EL (cell line): ENCODE measurements at places on chromosomes 1 and 21.
A peak's percentile ranks its signal among the peaks of the same experiment; 100 is the strongest.

- DNase-seq: no peak
These were observed 115.7 kb downstream of the MATN1 start for GRCh38 chr1:30607723-30608122.

DNA sequence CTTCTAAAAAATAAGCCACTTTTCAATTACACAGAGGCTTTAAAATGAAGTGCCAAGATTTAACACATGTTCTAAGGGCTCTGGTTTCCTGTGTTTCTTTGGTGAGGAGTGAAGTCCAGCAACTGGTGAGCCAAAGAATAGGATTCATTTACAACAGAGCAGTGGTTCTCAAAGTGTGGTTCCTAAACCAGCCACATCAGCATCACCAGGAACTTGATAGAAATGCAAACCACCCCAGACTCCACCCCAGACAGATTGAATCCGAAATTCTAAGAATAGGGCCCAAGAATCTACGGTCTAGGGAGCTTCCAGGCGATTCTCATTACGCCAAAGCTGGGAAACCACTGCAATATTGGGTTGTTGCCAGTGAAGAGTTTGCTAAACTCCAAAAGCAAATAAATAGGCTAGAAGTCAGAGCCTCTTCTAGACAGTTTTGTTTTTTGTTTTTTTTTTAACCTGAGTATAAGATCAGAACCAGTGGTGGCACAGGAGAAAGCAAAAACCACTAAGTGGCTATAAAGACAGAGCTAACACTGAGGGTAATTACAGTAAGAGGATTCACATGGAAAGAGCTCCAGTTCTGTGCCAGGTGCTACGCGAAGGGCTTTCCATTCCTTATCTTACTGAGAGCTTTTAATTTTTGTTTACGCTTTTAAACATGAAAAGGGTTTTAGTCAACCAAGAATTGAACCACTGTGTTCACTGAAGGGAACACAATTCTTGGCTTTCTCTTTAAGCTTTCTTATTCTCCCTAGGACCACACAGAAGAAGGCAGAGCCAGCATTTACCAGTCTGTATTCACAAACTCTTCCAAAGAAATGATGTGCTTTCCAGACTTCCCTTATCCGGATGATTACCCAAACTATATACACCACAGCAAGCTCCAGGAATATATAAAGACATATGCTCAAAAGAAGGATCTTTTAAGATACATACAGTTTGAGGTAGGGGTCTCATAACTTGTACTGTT is 42.4 kb upstream of the FMO2 start:
- DNase-seq: no peak

GRCh38 chr1:169044296-169044695 is 62.2 kb upstream of the ATP1B1 start:
- peak; percentile 3 for DNase-seq

DNA sequence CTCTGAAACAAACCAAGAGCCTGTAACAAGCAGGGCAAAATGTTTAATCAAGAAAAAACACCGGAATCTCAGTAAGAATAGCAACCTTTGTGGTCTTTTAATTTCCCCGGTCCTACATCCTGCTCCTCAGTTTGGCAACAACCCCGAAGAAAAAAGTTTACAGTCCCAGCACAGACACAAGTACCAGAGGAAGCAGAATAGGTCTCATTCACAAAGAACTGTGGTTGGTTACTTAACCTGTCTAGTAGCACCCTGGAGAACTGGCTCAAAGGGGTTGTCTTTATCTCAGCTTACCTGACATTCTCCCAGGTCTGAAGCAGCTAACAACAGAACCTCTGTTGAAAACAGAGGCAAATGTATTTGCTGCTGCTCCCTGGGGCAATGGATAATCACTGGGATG is 399.3 kb downstream of the AJAP1 start:
- no peak for DNase-seq

DNA sequence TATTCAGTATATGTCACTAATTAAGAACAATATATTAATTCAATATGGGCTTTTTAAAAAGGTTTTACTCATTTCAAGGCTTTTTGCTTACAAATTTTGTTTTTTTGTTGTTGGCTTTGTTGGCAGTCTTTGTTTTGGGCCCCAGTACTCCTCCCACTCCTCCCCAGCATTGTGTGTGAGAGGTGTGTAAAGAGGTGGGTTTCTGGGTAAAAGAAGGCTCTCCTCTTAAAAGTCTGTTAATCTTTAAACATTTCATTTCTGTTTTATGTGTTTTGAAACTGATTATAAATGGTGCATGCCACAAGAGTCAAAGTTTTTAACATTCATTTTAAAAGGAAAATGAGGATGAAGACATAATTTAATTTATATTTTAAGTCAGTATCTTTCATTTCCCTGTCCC is 79.6 kb downstream of the SASS6 start:
- DNase-seq: no peak

DNA sequence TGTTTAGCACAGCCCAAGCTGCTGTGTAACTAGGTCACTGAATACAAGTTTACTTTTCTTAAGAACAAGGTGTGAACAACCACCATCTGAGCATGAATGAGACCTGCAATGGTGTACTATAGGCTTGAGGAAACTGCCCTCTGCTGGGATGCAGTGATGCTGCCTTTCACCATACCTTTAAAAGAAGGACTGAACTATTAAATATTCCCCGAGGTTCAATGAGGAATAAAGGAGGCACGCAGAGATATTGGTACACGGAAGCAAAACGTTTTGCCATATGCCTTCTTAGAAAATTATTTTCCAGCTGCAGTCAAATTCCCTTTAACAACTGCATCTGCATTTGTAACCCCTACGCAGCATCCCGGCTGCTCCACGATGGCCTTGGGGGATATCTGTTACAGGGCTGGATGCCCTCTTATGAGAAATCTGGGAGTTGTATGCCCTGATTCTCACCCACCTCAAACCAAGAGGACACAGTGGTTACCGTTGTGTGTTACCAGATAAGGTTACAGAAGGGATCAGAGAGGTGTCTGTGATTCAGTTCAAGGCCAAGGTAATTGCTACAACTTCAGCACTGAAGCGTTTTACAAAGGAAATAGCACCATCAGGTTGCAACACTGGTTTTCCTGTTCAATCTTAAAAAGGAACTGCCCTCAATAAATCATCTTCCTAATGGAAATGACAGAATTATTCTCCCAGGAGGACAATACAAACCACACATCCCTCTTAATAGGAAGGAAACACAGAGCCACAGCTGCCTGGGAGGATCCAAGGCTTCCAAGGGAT is 470.5 kb downstream of the LTN1 start:
- DNase-seq: peak; percentile 59

GRCh38 chr1:96764469-96764868 is 42.9 kb downstream of the PTBP2 start:
- DNase-seq: peak; percentile 13

- peak; percentile 26 for DNase-seq
These were observed 195.0 kb upstream of the OLFM3 start for GRCh38 chr1:102191723-102192122.

GRCh38 chr1:61081144-61081685 is 1.1 kb upstream of the NFIA start:
- no peak for DNase-seq

DNA sequence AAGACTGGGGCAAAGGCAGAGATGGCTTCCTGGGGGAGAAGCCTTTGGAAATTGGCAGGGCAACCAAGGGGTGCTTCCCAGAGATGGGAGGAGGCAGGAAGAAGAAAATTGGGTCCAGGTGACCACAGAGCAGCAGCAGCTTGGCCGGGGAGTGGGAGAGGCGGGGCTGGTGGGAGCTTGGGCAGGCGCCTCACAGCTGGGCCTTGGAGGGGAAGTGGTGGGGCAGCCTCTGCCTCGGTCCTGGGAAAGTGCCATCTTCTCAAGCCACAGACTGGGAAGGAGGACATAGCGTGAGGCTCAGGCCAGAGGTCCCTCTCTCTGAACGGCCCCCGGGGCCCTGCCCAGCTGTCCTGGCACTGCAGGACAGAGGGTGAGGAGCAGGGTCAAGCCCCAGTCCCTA is 24.0 kb upstream of the WASF2 start:
- no peak for DNase-seq

DNA sequence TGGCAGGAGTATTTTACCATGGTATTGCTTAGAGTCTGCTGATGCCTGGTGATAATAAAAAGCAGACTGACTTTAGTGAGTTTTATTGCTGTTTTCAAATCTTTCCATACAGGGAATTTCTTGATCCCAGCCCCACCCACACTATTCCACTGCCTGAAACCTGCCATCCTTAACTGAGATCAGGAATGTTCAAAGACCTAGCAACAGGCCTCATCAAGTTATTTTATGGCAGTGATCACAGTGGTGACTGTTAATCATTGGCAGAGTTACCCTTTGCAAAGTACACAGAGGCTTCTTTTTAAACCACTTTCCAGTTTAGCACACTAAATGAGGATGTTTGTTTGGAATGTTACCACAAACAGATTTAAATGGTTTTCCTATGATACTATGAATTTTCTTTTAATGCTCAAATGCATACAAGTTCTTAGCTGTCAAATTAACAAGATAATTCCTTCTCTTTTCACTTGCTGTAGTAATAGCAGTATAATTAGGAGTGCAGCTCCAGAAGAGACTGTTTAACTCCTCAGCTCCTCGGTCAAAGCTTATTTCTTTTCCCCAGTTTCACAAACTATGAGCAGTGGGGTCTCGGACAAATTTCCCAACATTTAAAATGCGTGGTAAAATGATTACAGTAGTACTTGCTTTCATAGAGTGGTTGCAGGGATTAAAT is 69.9 kb upstream of the USP25 start:
- DNase-seq: peak; percentile 10

DNA sequence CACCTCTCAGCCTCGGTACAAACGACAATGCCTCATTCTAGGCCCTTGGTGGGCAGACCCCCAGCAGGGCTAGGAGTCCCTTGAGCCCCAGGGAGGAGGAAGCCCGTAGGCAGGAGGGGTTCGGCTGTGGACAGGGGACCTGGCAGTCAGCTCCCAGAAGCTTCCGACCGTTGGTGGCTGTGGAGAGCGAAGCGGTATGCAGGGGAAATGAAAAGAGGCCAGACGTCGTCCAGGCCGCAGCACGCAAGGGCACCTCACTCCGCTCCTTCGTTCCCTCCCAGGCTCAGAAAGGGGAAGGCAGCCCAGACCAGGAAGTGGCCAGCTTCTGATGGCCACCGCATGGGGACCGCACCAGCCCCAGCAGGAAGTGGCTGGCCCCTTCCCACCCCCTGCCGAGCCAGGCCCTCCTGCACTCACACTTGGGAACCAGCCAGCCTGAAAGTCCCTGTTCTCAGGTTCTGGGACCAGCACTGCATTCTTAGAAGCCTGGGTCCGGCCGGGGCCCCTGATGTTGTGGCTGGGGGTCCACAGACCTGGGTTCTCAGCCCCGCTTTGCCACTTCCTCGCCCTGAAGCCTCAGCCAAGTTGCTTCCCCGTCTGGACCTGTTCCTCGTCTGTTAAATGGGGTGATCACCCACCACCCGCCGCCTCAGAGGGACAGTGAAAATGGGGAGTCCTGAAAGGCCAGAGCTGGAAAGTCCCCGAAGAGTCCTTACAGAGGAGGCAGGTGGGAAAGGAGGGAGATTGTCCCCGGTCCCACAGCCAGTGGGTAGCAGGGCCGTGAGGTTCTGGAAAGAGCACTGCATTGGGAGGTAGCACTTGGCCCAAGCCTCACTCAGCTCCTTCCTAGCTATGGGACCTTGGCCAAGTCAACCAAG is 104.0 kb upstream of the RUNX3 start:
- DNase-seq: no peak

DNA sequence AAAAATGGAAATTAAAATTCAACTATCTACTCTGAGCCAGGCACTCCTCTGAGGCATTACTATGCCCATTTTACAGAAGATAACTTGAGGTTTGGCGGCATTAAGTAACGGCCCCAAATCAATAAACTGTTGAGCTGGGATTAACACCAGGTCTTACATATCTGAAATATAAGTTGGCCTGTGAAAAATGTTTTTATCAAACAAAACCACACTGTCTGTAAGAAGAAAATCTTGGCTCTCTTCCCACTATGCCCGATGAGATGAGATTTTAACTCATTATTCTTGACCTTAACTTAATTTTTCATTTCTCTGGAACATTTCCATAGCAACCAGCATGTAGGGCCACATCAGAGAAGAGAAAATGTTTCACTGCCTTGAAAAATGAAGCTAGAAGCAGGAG is 21.8 kb downstream of the RC3H1 start:
- no peak for DNase-seq

DNA sequence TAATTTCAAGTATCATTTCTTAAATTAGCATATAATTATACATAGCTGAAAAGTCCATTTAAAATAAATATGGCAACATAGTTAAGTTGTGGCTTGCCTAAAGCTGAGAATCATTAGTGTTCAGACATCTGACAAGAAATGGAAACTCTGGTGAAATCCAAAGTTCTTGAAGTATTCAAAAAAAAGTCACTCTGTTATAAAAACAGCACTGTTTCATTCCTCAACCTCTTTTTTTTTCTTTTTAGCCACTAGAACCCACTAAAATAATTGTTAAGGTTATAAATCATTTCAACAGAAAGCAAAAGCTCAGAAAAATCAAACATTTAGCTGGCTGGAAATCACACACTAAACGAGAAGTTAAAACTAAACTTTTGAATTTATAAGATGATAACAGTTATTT is 476.7 kb downstream of the LTN1 start:
- no peak for DNase-seq

GRCh38 chr1:92465256-92465647 is 21.5 kb downstream of the GFI1 start:
- no peak for DNase-seq

DNA sequence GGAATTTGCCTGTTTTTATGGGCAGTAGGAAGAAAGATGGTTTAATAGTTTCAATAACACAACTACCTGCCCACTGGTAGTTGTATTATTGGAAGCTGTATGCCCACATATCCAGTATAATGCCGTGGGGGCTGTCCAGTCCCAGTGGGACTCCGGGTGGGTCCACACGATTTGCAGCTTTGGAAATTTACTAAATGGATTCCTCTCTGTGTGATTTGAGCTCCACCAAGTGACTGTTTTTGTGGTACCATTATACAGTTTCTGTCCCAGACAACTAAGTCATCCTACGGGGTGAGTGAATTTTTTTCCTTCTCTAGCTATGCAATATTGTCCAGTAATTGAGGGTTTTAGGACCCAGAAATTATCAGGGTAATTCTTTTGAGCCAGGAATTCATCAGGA is 86.8 kb downstream of the PLA2G4A start:
- no peak for DNase-seq

- DNase-seq: peak; percentile 74
These were observed 95.9 kb downstream of the KCNJ15 start for GRCh38 chr21:38352536-38353219.

GRCh38 chr21:35697321-35697808 is 363.0 kb downstream of the SETD4 start:
- peak; percentile 53 for DNase-seq

DNA sequence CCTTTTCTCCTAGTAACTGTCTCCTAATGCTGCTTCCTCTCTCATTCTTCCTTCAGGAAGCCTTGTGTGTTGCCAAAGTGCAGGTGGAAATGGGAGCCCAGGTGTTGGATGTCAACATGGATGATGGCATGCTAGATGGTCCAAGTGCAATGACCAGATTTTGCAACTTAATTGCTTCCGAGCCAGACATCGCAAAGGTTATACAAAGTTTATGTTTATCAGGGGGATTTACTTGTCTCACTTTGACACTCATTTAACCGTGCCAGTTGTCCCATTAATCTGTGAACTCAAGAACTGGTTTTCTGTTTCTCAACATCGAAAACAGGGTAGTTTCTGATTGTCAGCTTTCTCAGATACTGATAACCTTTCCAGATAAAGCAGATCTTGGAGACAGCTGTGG is 40.4 kb downstream of the MTR start:
- no peak for DNase-seq

GRCh38 chr1:21781815-21782348 is 1.1 kb downstream of the USP48 start:
- peak; percentile 58 for DNase-seq

- DNase-seq: no peak
These were observed 1730.2 kb downstream of the MRPL39 start for GRCh38 chr21:23876925-23877558.

- DNase-seq: peak; percentile 87
These were observed 24.9 kb upstream of the KIRREL1 start for GRCh38 chr1:157968508-157968907.

- peak; percentile 58 for DNase-seq
These were observed 415 bp upstream of the F11R start for GRCh38 chr1:161021165-161021969.
